ENCODE measurements at places on chromosomes 16 and 17. TPM values are rescaled to one million over a fixed set of nuclear protein-coding genes. Genes with fewer than 3 reads are reported as not detected.

The CAMKK1 gene
- polyA plus RNA-seq, result 7.5 TPM

The ITGB4 gene
- polyA plus RNA-seq, result not detected

The CIITA gene
- 13.0 TPM for polyA plus RNA-seq

DNA sequence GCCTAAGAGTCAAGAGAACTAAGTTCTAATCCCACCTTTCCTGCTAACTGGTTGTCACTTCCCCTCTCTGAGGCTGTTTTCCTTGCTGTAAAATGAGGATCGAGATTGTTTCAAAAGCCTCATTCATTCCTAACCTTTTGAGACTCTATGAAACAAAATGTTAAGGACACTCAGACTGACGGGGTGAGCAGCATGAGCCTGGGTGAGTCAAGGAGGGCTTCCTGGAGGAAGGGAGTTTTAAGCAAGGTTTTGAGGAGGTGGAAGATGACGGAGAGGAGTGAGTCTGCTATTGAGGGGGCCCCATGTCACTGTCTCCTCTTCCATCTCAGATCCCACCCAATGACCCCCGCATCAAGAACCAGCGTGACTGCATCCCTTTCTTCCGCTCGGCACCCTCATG is 4.1 kb downstream of the EPX start:
- no peak for DNase-seq

- DNase-seq, result no peak
These were observed 40.2 kb downstream of the BCAS3 start for GRCh38 chr17:60717814-60718213.

- no peak for DNase-seq
These were observed 73.6 kb downstream of the GPRC5B start for GRCh38 chr16:19810817-19811731.

DNA sequence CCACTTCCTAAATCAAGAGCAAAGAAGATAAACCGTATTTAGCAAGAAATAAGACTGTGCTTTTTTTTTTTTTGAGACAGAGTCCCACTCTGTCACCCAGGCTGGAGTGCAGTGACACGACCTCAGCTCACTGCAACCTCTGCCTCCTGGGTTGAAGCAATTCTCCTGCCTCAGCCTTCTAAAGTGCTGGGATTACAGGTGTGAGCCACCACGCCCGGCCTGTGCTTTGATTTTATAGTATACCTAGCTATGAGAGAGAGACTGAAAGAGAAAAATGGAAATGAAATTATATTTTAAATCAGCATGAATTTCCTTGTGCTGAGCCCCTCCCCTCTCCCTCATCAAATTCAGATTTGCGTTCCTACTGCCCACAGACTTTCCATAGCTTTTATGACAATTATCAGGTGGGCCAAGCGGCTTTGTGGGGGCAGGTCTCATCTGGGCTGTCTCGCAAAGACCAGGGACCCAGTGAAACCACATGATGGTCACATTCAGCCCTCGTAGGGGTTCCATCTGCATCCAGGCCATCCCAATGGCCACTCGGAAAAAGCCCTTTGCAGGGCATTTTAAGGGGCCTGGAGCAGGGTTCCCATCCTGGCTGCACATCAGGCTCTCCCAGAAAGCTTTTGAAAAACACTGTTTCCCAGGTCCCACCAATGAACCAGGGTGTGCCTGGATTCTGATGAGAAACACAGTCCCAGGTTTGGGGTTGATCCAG is 8.5 kb downstream of the CACNG1 start:
- DNase-seq, result no peak
